CD4-positive, alpha-beta T cell treated with Interleukin-4 for 4 hours (primary cell): ENCODE measurements at places on chromosomes 5 and 9.

DNA sequence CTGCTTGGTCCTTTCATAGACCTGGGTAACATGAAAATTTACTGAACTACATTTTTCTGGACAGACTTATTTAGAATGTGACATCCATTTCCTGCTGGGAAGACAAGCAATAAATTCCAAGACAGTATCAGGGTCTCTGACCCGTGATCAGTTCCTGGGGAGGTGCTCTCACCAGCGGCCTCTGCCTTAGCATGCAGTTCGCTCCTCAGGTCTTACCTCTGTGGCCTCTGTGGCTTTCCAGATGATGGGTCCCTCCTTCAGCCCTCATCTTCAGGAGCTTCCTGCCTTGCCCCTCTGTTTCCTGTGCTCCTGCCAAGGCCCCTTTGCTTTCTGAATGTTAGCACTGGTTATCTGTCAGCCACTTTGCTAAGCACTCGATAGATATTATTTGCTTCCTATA is 66.4 kb downstream of the CMYA5 start:
- no peak for DNase-seq

DNA sequence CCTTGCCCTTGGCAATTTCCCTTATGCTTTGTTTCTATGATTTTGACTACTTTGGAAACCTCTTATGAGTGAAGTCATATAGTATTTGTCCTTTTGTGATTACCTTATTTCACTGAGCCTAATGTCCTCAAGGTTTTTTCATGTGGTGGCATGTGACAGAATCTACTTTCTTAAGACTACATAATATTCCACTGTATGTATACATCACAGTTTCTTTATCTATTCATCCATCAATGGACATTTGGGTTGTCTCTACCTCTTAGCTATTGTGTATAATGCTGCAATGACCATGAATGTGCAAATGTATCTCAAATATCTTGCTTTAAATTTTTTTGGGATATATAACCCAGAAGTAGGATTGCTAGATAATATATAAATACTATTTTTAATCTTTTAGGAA is 96.4 kb upstream of the ALDH1A1 start:
- no peak for DNase-seq

GRCh38 chr5:5327126-5327525 is 95.4 kb upstream of the ICE1 start:
- DNase-seq, result no peak

DNA sequence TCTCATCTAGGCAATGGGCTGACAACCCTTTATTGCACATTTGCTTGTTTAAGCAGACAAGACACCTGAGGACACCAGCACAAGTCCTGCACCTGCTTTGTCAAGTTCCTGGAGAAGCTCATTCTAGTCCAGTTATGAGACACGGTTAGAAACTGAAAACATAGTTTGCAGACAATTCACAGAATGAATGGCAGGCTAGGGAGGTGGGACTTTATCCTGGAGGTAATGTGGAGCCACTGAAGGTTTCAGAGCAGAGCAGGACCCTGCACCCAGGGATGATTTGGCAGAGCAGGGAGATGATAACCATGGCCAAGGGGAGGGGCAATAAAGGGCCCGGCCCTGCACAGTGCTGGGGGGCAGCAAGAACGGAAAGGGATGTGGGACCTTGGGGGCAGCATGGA is 50.7 kb upstream of the SLC25A51 start:
- no peak for DNase-seq

GRCh38 chr5:95925939-95926338 is 35.7 kb downstream of the ELL2 start:
- DNase-seq, result no peak

- DNase-seq, result no peak
Measured at GRCh38 chr5:5039918-5040317, 100.2 kb upstream of the ADAMTS16 start.

DNA sequence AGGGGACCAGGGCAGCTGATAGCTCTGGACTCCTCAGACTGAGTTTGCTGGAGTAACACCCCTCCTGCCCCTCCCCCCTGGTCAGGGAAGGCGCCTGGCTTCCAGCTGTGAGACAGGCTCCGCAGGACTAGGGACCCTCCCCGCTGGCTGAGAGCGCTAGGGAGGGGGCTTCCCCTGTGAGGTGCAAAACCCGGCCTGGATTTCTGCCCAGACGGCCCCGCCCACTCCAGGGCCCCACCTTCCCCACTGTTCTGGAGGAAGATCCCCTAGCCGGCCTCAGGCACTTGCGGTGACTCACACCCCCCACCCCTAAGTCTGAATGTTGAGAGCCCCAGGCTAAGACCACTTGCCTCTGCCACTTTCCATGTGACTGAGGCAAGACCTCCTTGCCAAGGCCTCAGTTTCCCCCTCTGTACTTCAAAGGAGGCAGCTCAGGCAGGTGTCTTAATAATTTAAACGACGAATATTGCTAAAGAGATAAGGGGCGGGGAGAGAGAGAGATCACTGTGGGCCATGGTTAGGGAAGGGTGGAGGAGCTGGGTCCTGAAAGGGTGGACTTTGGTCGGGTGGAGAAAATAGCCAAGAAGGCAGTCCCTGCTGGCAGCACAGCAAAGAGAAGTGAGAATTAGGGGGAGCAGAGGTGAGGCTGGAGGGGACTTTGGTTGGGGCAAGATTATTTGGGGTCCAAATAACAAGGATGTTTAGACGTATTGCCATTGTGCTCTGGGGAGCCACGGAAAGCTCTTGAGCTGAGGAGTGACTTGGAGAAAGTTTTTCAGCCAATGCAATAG is 1.0 kb upstream of the DAB2IP start:
- DNase-seq, result no peak

GRCh38 chr5:157431544-157432200 is 28.3 kb upstream of the NIPAL4 start:
- DNase-seq, result peak; percentile 71

DNA sequence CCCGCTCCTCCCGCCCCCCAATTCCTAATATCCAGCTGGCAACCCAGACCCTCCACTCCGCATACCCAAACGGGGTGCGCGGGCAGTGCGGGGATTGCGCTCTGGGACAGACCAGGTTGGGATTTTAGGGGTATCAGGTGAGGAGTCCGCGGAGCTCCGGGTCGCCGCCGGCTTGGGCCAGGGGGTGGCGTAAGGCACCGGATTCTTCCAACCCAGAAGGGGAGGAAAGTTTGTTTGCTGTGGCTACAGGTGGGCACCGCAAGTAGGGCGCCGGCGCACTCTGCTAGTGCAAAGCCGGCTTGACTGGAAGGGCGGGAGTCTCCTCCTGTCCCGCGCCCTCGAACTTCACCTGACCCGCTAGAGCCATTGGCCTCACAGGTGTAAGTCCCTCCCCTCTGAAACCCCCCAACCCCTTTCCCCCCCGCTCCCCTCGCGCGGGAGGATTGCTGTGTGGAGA is 709 bp downstream of the IQGAP2 start:
- DNase-seq, result peak; percentile 69

DNA sequence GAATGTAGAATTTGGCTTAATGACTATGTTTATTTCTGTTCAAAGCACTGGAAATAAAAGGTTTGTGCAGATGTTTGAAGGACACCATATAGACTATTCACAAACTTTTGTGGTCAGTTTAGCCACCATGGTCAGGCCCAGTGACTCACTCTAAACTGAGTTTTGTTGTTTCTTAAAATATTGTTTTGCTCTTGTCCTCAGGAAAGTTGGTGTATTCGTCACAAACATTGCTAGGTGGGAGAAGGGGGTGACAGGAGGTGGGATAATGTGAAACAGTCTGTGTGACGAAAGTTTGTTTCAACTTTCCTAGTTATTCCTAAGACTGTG is 35.0 kb upstream of the LIFR start:
- no peak for DNase-seq

DNA sequence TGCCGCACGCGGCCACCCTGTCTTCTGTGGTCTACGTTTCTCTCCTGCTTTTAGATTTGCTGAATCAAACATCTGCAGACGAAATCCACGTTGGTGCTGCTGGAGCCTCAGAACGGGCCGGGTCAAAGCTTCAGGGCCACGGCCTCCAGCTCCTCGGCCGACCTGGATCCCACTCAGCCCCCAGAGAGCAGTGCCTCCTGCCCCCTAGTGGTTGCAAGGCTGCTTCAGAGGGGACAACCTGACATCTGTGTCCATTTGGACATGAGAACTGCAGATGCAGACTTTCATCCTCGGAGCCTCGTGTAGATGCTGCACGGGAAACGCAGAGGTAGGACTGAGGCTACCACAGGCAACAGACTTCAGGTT is 23.0 kb upstream of the SLC6A3 start:
- DNase-seq, result no peak

- DNase-seq, result no peak
Measured at GRCh38 chr9:134212809-134213507, 48.6 kb upstream of the RNU6ATAC start.

- no peak for DNase-seq
Measured at GRCh38 chr9:105656131-105656921, 5.9 kb upstream of the TAL2 start.

- no peak for DNase-seq
Measured at GRCh38 chr5:110413856-110414255, 312.6 kb downstream of the TMEM232 start.

DNA sequence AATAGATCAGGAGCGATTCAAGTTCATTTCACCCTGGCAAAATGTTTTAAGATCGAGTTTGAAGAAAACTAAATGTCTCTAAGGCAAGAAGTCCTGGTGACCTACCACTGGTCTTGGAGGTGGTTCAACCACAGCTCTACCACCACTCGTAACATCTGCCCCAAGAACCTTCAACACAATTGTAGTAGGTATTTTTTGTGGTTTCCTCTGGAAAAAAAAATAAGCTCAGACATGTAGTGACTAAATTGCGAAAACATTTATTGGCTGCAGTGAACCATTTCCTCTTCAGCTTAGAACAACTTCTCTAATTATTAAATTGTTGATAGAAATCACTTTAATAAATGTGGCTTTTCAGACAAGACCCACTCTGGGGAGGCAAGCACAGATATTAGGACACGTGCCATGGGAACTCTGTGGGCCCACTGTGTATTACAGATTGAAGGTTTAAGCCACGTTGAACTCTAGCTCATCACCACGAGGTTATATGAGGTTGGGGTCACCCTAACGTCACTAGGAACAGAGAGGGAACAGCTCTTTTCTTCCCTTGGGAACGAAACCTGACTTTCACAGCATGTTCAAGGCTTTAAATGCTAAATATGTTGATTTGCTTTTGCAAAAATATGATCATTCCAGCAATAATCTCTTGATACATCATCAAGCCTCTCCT is 142.9 kb downstream of the HSD17B3 start:
- DNase-seq, result no peak

DNA sequence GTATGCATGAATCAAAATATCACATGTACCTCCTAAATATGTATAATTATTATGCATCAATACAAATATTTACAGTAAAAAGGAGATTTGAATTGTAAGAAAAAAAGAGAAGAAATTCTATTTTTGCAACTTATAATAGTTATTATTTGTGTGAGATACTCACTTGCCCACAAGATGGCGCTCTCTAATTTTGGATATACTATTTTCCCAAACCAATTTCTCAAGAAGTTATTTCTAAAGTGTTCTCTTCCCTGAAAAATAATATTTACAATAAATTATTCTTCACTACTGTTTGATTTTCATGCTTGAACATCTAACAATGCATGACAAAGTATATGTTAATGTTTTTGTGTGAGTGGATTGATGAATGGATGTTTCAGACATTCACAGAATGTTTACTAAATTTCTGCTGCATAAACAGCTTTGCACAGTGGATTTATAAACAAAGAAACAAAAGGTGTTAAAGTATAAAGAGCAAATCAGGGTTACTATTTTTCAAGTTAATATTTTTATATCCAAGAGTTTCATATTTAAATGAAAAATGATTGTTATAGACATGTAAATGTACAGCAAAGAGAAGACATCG is 503.4 kb downstream of the PDE4D start:
- peak; percentile 32 for DNase-seq

DNA sequence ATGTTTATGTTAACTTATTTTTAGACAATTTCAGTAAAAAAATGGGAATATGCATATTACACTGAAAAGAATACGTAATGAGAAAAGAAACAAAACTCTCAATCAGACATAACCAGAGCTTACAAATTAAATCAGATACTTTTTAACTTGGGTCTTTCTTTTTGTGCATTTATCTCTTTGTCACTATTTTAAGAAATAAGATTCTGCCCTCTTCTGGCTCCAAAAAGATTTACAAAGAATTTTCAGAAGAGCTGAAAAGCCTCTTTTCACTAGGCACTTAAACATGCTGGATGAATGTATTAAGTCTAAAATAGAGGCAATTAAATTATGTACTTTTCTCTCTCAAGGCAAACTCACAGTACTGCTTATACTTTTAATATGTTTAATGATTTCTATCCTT is 55.5 kb downstream of the CEP120 start:
- DNase-seq, result no peak

- DNase-seq, result no peak
Measured at GRCh38 chr5:7597059-7597642, 201.2 kb downstream of the ADCY2 start.

- no peak for DNase-seq
Measured at GRCh38 chr9:14780251-14780650, 57.7 kb upstream of the CER1 start.

- no peak for DNase-seq
Measured at GRCh38 chr9:31210978-31211570, 1173.4 kb upstream of the ACO1 start.

DNA sequence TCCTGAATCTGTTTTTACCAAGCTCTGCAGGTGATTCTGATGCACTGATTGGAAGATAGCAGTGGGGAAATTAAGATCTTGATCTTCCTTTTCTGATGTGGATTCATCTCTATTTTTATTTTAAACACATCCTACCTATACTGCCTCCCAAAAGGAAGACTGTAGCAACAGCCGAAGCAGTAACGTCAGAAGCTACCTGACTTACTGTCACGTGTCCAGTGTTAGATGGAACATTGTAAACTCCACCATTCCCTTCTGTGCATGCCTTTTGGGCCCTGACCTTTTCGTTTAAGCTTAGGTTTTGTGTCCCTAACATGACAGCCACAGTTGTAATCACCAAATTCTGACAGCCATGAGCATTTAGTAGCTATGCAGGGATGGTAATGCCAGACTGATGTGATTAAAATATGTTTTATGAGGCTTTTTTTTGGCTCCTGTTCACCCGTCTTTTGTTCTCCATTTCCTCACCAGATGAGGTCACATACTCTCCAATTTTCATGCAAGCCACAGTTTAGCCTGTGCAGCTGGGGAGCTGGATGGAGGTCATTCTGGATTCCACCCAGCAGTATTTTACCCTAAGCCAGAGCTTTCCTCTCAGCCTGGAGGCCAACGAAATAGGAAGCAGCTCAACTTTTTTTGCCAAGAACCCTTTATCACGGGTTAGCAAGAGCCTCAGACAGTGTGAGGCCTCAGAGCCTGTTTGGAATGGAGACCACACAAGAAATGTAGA is 15.6 kb upstream of the FOXD1 start:
- DNase-seq, result no peak
